Activated CD4-positive, alpha-beta T cell treated with anti-CD3 and anti-CD28 coated beads, Interleukin-2, amount 10 ng/mL, durations not matched to agents 7 days and 5 days (primary cell): ENCODE measurements at places on chromosomes 2 and 18. TPM values are rescaled to one million over a fixed set of nuclear protein-coding genes. Genes with fewer than 3 reads are reported as not detected.
A peak's percentile ranks its signal among the peaks of the same experiment; 100 is the strongest.

DNA sequence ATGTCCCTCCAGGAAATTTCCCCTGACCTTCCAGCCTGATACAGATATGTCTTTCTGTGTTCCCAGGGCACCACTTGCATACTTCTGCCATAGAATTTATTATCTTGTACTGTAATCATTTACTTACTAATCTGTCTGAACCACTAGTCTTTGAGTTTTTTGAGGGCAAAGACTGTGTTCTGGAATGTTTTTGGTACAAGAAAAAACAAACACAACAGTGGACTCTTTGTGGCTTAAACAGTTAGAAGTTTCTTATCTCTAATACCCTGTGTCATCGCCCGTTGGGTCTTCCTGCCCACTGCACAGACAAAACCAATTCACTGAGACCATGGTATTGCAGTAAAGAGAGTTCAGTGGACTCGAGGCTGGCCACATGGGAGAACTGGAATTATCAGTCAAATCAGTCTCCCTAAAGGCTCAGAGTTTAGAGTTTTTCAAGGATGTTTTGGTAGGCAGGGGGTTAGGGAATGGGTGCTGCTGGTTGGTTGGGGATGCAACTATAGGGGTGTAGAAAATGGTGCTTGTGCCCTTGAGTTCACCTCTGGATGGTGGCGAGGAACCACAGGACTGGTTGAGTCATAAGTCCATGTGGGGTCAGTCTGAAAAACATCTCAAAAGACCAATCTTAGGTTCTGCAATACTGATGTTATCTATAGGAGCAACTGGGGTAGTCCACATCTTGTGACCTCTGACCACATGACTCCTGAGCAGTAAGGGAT is 20.3 kb downstream of the RALB start:
- DNase-seq, result no peak

The PSMA8 gene
- total RNA-seq, result 1.2 TPM

The LOXHD1 gene
- total RNA-seq, result 0.35 TPM

DNA sequence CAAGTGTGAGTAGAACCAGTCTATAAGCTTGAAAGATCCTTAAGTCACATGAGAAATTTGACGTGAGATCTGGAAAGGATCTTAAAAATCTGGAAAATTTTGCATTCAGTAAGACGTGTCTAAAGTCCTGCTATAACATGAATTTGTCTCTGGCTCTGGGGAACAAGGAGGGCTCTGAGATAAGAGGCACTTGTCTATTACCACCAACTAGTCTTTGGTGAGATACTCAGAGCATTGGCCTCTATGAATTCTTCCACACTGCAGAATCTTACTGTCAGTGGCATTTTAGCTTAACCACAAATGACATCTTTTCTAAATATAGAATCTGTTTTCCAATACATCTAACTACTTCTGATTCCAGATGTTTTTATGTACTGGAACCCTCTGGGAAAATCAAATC is 1504.5 kb downstream of the DPP10 start:
- DNase-seq, result no peak

The UGT1A4 gene
- not detected for total RNA-seq

DNA sequence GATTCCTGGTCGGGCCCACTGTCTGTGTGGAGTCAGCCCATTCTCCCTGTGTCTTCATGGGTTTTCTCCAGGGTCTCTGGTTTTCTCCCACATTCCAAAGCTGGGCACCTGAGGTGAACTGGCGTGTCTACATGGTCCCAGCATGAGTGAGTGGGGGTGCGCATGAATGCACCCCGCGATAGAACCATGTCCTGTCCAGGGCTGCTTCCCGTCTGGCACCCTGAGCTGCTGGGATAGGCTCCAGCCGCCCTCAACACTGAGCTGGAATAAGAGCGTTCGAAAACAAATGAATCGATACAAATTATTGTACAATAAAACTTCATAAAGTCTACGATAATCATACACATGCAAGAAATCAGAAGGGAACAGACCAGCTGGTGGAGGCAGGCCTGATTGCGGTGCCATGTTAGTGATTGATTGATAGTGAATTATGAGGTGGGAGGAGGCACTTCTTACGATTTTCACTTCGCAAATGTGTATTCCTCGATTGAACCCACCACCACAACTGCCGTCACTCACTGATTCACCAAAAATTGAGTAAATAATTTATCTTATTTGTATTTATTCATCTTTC is 186.6 kb downstream of the MGAT5 start:
- no peak for DNase-seq

DNA sequence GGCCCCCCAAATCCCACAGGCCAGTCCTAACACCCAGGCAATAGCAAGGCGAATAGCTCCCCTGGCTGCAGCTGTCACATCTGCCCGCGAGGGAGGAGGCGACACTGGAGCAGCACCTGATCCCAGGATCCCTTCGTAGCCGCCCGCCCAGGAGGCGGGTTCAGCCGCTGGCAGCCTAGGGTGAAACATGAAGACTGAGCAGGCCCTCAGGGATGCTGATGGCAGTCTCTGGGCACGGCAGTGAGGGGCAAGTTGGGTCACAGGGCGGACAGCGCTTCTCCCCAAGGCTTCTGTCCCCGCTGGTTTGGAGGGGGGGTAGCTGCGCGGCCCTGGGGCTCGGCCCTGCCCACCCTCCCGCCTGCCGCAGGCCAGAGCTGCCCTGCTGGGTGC is 1.9 kb downstream of the DNMT3A start:
- no peak for DNase-seq

DNA sequence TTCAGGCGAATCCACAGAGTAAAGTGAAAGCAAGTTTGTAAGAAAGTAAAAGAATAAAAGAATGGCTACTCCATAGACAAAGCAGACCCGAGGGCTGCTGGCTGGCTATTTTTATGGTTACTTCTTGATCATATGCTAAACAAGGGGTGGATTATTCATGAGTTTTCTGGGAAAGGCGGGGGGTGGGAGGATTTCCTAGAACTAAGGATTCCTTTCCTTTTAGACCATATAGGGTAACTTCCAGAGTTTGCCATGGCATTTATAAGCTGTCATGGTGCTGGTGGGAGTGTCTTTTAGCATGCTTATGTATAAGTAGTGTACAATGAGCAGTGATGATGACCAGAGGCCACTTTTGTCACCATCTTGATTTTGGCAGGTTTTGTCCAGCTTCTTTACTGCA is 59.8 kb downstream of the SLC4A3 start:
- DNase-seq, result no peak

DNA sequence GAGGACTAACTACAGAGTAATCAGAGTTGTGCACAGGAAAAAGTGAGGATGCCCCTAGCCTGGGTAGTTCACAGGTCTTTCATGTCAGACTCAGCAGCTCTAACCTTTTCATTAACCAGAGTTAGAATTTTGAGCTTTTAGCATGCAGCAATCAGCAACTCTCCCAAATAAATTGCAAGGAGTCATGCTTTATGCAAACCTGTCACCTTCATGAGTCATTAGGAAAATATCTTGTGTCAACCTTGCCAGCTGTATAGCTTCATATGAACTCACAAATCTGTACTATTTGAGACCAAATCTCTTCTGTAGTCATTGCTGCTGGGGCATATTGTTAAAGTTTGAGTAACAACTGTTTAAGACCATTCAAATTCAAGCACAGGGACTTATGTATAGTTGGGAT is 382.3 kb upstream of the NT5C1B start:
- no peak for DNase-seq

DNA sequence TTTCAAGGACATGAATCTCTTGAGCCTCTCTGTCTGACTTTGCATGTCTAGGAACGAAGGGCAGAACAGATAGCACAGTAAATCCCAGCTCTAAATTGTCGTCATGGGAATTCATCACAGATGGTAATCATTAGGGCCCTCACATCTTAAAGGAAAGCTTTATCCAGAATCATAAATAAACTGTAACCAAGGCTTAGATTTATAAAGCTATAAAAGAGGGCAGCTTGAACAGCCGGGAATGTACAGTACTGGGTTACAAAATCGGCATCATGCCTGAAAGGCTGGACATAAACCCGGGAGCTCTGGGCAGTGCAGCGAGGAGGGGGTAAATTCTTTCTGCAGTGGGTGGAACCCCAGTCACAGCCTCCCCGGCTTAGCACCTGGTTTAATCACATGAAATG is 144.4 kb downstream of the GFPT1 start:
- no peak for DNase-seq

The BOLL gene
- not detected for total RNA-seq

GRCh38 chr2:171575606-171576005 is 53.3 kb downstream of the CYBRD1 start:
- no peak for DNase-seq

The LINC00305 gene
- not detected for total RNA-seq

DNA sequence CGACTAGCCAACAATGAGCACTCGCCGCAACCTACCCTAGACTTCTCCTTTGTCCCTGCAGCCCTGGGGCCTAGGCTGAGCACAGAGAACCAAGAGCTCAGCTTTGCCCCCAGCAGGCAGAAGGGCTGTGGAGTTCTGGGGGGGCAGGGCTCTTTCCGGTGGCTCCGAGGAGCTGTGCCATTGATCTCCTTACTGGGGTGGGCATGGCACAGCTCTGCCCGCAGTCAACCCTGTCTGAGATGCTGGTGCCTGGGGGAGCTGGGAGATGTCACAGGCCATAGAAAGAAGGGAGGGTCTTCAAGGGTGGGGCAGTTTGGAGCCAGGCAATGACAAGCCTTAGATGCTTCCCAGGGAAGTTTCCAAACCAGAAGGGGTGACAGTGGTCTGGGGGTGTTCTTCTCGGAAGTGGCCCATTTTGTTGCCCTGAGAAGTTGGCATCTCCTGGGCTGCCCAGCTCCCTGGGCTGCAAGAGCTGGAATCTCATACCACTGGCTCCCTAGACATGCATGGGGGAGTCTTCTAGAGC is 14.1 kb upstream of the GPR55 start:
- no peak for DNase-seq

DNA sequence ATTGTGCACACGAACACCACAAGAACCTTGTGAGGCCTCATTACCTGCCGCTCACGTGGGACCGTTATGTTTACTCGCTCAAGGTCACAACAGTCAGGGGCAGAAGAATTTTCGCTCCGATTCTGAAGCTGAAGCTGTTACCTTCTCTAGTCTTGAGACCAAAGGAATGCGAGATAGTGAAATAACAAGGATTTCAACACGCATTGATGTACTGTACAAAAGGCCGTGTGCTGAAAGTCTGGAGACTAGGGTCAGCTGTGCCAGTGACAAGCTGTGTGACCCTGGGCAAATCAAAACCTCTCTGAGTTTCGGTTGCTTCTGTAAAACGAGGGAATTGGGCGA is 583 bp downstream of the NEMP2 start:
- peak; percentile 71 for DNase-seq

The INHBB gene
- total RNA-seq, result not detected

- DNase-seq, result no peak
These were observed 9.9 kb downstream of the TMBIM1 start for GRCh38 chr2:218282173-218282991.

GRCh38 chr2:241108271-241109209 is 6.5 kb upstream of the MTERF4 start:
- DNase-seq, result peak; percentile 40
